ENCODE measurements at places on chromosomes 2 and 18.

DNA sequence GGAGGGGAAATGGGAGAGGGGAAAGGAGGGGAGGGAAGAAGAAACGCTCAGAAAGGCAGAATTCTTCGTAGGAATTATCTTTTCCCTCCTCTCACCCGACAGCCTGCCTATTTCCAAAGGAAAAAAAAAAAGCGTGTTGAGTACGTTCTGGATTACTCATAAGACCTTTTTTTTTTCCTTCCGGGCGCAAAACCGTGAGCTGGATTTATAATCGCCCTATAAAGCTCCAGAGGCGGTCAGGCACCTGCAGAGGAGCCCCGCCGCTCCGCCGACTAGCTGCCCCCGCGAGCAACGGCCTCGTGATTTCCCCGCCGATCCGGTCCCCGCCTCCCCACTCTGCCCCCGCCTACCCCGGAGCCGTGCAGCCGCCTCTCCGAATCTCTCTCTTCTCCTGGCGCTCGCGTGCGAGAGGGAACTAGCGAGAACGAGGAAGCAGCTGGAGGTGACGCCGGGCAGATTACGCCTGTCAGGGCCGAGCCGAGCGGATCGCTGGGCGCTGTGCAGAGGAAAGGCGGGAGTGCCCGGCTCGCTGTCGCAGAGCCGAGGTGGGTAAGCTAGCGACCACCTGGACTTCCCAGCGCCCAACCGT lies at the start of gene GAD1:
GAD1 (plus strand) TSS at position 384 of the 589 bp plus-strand sequence. CDS start 1,705 bp downstream, outside the sequence.
- peak; percentile 33 for DNase-seq

DNA sequence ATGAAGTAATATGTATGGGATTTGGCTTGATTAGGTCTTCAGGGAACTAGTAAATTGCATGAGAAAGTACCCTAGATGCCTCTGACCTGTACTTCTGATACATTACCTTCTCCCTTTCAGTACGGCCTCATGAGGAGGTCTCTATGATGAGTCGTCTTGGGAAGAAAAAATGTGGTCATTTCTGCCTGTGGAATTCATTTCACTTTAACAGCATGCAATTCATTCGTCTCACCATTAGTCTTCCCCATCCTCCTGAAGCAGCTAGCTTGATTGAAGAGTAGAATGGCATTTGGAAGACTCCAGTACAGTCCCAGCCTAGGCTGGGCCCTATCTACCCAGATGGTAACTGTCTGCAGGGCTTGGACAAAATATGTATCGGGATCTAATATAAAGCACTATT lies 52.2 kb downstream of the TMX3 start:
- no peak for DNase-seq

- no peak for DNase-seq
Measured at GRCh38 chr2:175805442-175806124, 196.5 kb downstream of the LNPK start.

GRCh38 chr2:68653034-68653433 lies 9.7 kb downstream of the PROKR1 start:
- DNase-seq, result no peak

DNA sequence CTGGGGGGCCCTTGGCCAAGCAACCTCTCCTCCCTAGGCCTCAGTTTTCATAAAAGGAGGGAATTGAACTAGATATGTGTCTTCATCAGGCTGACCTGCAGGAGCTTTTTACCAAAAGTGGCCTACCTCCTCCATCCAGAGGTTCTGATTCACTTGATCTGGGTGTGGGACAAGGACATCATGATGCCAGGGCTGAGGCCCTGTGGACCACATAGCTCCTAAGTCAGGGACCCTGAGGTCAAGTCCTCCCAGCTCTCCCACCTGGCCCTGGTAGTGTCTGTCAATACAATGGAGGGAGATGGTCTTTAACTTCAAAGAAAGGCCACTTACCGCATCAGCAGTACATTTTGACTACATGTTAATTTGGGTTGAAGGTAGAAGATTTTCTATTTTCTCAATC lies 10.4 kb downstream of the IL1RN start:
- no peak for DNase-seq

DNA sequence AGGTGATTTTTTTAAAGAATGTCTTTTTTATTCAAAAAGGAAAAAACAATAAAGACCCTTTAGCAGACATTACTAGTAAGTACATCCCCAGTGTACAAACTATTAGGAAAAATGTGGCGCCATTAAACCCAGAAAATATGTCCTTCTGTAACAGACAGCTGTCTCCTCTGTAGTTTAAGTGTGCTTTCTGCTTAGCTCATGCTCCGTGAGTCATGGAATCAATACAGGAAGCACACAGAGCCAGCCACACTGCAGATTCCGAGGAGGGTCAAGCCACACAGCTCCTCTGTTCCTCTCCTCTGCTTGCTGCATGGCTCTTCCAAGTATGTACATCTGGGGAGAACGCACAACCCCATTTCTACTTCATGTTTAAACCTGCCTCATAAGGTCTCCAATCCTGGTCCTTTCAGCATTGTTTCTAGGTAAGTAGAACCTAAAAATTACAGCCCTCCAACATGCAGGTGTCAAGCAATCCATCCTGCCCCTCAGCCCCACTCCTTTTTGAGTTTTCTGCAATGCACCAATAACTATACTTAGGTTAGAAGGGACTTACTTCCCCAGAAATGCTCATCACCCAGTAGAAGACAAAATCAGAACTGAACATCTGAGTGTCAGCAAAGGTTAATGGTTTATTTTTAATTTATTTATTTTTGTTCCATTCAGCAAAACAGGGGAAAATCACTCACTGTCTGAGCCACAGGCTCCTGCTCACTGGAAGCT lies 37.5 kb downstream of the ACVR1 start:
- no peak for DNase-seq

- DNase-seq, result peak; percentile 39
Measured at GRCh38 chr2:133331436-133331835, 236.8 kb downstream of the NCKAP5 start.

- DNase-seq, result no peak
Measured at GRCh38 chr2:176745543-176746200, 466.9 kb upstream of the HNRNPA3 start.

DNA sequence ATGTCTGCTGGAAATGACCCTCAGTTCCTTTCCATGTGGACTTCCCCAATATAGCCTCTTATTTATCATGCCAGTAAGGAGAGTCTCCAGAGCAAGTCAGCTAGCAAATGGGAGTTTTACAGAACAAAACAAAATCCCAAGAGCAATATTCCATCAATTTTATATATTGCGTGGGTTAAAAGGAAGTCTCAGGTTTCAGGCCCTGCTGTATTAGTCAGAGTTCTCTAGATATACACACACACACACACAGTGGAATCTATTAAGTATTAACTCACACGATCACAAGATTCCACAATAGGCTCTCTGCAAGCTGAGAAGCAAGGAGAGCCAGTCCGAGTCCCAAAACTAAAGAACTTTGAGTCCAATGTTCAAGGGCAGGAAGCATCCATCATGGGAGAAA lies 102.8 kb upstream of the MAP2 start:
- DNase-seq, result no peak

GRCh38 chr2:65367524-65367923 lies 64.9 kb downstream of the SPRED2 start:
- no peak for DNase-seq

DNA sequence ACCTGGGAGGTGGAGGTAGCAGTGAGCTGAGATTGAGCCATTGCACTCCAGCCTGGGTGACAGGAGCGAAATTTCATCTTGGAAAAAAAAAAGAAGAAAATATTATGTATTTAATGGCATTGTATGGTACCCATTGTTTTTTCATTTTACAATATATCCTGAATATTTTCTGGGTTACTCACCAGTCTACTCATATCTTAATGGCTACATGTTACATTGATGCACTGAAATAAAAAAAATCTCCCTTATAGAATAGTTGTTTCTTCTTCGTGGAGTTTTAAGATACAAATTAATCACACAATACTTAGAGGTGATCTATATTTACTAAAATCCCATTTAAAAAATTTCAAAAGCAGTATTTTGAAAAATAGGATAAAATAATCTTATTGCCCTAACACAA lies 66.3 kb upstream of the XPO1 start:
- no peak for DNase-seq

GRCh38 chr2:130336150-130336876 lies 6.4 kb upstream of the IMP4 start:
- DNase-seq, result no peak

- DNase-seq, result no peak
Measured at GRCh38 chr18:64330931-64331330, 182.0 kb upstream of the LINC00305 start.

GRCh38 chr18:55753643-55754263 lies 165.8 kb upstream of the TCF4 start:
- no peak for DNase-seq

GRCh38 chr18:9885170-9886004 lies at the start of gene TXNDC2:
Gene TXNDC2, plus strand, starts transcription at chr18:9885973. Its CDS starts 708 bp downstream, at chr18:9886681.
- DNase-seq, result no peak

DNA sequence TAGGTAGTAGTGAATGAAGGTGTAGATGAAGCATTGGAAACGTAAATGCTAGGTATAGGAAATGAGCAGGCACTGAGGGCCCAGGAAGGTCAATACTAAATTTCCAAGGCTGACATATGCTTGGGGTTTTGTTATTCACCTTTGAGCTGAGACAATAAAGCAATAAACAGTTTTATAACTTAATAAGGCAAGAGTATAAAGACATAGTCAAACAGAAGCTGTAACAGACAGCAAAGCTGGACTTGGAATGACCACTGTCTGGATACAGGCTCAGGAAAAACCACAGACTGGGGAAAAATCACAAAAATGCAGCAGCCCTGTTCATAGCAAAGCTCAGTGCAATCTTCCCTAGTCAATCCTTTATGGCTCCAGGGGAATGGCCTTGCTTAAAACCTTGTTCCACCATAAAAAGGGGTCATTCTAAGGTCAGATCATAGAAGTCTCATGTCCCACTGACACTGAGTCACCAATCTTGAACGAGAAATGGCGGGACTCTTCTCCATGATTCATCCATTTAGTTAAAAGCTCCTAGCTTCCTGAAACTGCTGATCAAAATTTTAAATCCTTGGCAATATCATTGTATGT lies 493.3 kb downstream of the CMPK2 start:
- no peak for DNase-seq

GRCh38 chr2:175836361-175836760 lies 165.7 kb downstream of the LNPK start:
- DNase-seq, result no peak

DNA sequence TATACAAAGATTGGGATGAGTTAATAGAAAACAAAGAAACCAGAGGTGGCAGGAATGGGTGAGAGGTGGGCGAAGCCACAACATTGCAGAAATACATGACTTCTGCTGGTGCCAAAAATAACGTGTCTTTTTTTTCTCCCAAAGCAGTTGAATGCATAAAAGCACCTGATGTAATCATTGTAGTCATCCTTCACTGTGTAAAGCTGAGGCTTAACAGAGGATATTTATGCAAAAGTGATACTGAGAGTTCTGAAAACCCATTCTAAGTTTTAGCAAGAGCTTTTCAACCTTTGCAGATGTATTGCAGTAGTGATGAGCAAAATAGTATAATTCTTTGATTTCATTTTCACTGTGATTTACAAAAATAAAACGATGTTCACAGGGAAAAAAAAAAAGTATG lies 173.0 kb downstream of the PTGR3 start:
- DNase-seq, result no peak

GRCh38 chr2:199160677-199161465 lies 296.9 kb downstream of the SATB2 start:
- no peak for DNase-seq

- DNase-seq, result no peak
Measured at GRCh38 chr2:122096761-122097160, 341.3 kb downstream of the TSN start.

DNA sequence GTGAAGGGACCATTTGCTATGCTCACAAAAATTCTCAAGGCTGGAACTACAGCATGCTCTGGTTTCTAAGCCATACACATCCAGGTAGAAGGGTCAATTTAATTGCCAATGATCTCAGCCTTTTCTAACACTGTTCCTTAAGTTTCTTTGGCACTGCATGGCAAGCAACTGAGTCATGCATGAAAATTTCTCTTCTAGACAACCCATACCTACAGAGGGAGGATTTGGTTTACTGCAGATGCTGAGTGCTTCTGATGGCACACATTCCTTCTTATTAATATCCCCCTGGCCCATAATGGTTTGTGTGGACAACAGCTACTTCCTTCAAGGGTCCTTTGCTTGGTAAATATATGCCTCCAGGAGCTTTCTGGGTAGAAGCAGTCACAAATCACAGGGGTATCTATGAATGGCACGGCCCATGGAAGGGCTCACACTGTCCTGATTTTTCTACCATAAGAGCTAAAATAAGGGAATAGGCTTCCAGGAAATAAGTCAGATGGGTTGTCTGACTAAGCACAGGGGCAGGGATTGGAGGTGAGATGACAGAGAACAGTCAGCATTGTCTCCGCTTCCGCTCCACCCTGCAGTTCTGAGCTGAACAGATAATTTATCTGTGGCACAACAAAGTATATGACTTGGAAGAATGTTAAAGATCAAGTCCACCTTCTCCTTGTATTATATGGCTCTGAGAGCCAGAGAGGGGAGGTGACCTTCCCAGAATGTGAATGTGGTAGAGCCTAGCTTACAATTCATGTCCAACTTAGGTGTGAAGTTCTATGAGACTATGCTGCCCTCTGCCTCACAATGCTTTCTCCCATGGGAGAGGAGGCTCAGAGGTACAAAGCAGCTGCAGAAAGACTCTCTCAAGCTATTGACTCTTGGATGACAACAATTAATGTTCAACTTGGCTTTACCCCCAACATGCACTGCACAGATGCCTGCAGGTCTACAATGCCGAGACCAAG lies 199.2 kb upstream of the TNP1 start:
- no peak for DNase-seq

All from NCI-H187 treated with DMSO at 0.1 percent for 48 hours (cell line).